Mesothelial cell of epicardium (in vitro differentiated cells): ENCODE measurements at places on chromosomes 5 and 9. TPM values are rescaled to one million over a fixed set of nuclear protein-coding genes. Genes with fewer than 3 reads are reported as not detected.

GALNT12 gene
- total RNA-seq: 10.1 to 10.6 TPM (median 10.3 TPM) in 3 replicates

GRCh38 chr5:125044491-125045282, 298.2 kb upstream of the ZNF608 start:
- H3K27me3 ChIP-seq: no peaks in the 10 kb centered on the region
- H3K4me3 ChIP-seq: no peak overlapping the region
- peak overlapping the region; percentile 90 for H3K27ac ChIP-seq
- DNase-seq: no peak
- peaks cover 66% of the 10 kb centered on the region for H3K4me1 ChIP-seq

GRCh38 chr9:6986141-6986815, 228.5 kb downstream of the KDM4C start:
- no peak overlapping the region for H3K4me3 ChIP-seq
- no peak for DNase-seq
- H3K27ac ChIP-seq: no peak overlapping the region
- H3K36me3 ChIP-seq: peaks cover 29% of the 10 kb centered on the region
- no peaks in the 10 kb centered on the region for H3K4me1 ChIP-seq

SPATA31E1 gene
- 0.09 TPM in 1 of 3 replicates, not detected in the others for total RNA-seq

GRCh38 chr5:140110646-140110957, 3.3 kb upstream of the PURA start:
- H3K4me1 ChIP-seq: peaks cover 42% of the 10 kb centered on the region
- H3K36me3 ChIP-seq: no peaks in the 10 kb centered on the region
- DNase-seq: no peak
- H3K4me3 ChIP-seq: no peak overlapping the region
- H3K27me3 ChIP-seq: peaks cover 67% of the 10 kb centered on the region

DNA sequence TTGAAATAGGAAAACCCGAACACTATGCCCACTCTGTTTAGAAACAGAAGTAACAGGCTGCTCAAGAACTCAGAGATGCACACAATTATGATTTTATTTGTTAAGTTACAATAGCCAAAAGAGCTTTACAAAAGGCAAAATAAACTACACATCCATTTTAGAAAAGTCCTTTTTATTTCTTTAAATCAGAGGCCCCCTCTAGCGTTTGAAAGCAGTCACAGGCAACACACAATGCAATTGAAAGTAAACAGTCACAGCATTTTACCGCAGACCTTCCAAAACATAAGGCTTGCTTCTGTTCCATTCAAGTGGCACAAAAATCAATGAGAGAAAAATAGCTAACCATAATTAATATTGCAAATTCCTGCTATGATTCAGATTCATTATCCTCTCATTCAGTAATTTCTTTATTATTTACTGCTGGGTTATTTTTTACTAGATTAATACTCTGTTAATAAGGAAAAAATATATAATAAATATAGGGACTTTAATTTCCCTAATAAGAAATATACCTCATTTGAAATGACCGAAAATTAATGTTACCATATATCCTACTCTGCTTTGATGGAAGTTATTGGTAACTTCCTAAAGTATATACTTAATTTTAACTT, 78.3 kb downstream of the CEP120 start:
- H3K36me3 ChIP-seq: peaks cover 13% of the 10 kb centered on the region
- H3K4me1 ChIP-seq: peaks cover 30% of the 10 kb centered on the region
- no peak overlapping the region for H3K4me3 ChIP-seq
- no peaks in the 10 kb centered on the region for H3K27me3 ChIP-seq
- no peak for DNase-seq
- H3K27ac ChIP-seq: peak overlapping the region; percentile 66

DMXL1 gene
- total RNA-seq: 68.6 to 75.2 TPM (median 74.9 TPM) in 3 replicates

SNX24 gene
- 40.9 to 50.4 TPM (median 44.5 TPM) in 3 replicates for total RNA-seq

- DNase-seq: no peak
- H3K27me3 ChIP-seq: peaks cover 2% of the 10 kb centered on the region
- no peak overlapping the region for H3K27ac ChIP-seq
- H3K36me3 ChIP-seq: no peaks in the 10 kb centered on the region
These were observed 77.8 kb upstream of the PRRC1 start for GRCh38 chr5:127439644-127440043.

GRCh38 chr9:126521089-126521488, 92.6 kb upstream of the LMX1B start:
- H3K27ac ChIP-seq: no peak overlapping the region
- H3K36me3 ChIP-seq: no peaks in the 10 kb centered on the region
- H3K27me3 ChIP-seq: peaks cover 49% of the 10 kb centered on the region
- no peak overlapping the region for H3K4me3 ChIP-seq
- H3K4me1 ChIP-seq: peaks cover 28% of the 10 kb centered on the region
- no peak for DNase-seq

DNA sequence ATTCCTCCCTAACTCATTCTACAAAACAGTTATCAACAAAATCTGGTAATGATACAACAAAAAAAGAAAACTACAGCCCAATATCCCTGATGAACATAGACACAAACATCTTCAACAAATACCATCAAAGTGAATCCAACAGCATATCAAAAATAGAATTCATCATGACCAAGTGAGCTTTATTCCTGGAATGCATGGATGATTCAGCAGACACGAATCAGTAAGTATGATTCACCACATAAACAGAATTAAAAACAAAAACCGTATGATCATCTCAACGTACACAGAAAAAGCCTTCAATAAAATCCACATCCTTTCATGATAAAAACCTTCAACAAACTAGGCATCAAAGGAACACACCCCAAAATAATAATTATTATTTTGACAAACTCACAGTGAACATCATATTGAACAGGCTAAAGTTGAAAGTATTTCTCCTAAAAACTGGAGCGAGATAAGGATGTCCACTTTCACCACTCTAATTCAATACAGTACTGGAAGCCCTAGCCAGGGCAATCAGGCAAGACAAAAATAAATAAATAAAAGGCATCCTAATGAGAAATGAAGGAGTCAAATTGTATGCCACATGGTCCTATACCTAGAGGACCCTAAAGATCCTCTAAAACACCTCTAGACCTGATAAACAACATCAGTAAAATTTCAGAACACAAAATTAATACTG, 305.1 kb upstream of the RGMB start:
- H3K4me3 ChIP-seq: no peak overlapping the region
- DNase-seq: no peak
- H3K27ac ChIP-seq: no peak overlapping the region
- no peaks in the 10 kb centered on the region for H3K36me3 ChIP-seq
- H3K4me1 ChIP-seq: no peaks in the 10 kb centered on the region
- H3K27me3 ChIP-seq: no peaks in the 10 kb centered on the region

DNA sequence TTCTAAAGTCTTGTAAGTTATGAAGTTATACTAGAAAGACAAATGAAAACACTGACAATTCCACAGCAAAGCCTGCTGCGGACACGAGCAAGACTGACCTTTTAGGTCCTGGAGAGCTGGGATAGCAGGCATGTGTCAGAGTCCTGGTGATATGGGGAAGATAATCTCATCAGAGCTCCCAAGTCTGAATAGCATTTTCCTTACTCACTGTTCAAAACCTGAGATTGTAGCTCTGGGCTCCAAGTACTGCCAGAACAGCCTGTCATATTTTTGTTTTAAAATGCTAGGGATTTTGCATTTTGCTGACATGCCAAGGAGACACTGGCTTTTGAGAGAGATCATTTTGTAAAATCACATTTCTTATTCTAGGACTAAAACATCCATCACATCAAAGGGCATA, 90.1 kb downstream of the DRD1 start:
- DNase-seq: no peak
- peaks cover 14% of the 10 kb centered on the region for H3K27me3 ChIP-seq
- H3K4me1 ChIP-seq: no peaks in the 10 kb centered on the region
- H3K36me3 ChIP-seq: no peaks in the 10 kb centered on the region
- no peak overlapping the region for H3K27ac ChIP-seq
- no peak overlapping the region for H3K4me3 ChIP-seq

DOCK2 gene
- 0.16 to 0.25 TPM (median 0.18 TPM) in 3 replicates for total RNA-seq

TAS2R1 gene
- not detected in 3 replicates for total RNA-seq

DNA sequence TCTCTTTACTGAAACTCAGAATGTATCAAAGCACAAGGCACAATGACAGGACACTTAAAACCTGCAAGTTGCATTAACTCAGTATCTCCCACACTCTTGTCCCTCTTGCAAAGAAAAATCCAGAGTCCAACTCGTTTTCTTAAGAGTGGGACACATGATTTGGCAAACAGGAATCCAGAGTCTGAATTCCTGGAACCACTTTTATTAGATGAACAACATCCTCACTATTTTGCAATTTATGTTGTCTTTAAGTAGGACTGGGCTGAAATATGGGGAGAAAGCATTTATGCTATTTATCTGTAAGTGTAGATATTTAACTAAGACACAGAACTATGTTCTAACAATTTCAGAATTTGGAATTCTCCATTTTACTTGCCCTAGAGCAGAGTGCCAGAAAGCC, 69.1 kb downstream of the ABCA1 start:
- no peak for DNase-seq
- no peaks in the 10 kb centered on the region for H3K27me3 ChIP-seq
- no peak overlapping the region for H3K4me3 ChIP-seq
- H3K4me1 ChIP-seq: peaks cover 13% of the 10 kb centered on the region
- H3K27ac ChIP-seq: no peak overlapping the region

DNA sequence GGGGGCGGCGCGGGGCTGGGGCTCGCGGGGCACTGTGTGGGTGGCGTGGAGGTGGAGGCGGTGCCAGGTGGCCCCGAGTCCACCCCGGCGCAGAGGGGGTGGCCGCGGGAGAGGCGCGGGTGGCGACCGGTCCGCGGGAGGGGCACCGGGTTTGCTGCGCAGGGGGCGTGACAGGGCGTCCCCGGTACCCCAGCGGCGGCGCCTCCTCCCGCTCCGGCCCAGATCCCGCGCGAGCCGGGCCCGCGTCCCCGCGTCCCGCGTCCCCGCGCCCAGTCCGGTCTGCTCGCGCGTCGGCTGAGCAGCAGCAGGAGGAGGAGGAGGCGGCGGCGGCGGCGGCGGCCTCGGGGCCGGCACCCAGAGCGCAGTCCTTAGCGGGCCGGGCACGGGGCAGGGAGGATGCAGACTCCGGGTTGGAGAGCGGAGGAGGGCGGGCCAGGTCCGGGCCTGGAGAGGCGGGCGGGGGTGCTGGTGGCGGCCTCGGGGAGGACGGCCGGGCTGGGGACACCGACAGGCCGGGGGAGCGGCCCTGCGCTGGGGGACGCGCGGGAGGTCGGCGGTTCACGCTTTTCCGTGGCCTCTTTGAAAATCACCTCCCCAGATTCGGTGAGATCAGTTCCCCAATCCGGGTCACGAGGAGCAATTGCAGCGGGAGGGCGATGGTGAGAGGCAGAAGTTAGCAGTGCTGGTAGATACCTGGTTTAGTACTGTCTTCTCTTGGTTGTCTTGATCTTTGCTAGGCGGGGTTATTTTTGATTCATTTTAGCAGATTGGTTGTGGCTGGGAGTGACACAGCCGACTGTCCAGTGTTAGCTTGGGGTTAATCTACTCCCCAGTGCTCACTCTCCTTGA, 1.7 kb downstream of the TRIO start:
- H3K27me3 ChIP-seq: peaks cover 2% of the 10 kb centered on the region
- H3K36me3 ChIP-seq: no peaks in the 10 kb centered on the region
- H3K4me1 ChIP-seq: peaks cover 42% of the 10 kb centered on the region
- peak overlapping the region; percentile 80 for H3K4me3 ChIP-seq
- DNase-seq: peak; percentile 32

DNA sequence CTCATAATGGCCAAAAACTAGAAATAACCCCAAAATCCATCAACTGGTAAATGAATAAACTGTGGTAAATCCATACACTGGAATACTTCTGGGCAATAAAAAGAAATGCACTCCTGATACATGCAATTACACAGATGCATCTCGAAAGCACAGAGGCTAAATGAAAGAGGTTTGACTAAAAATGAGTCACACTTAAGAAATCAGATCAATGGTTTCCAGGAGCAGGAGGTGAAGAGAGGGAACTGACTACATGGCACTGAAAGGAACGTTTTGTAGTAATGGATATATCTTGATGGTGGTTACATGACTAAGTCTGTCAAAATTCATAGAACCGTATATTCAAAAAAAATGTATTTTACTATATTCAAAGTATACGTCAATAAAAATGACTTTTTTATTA, 42.4 kb downstream of the STRBP start:
- no peak for DNase-seq
- H3K4me3 ChIP-seq: no peak overlapping the region
- peaks cover 15% of the 10 kb centered on the region for H3K4me1 ChIP-seq
- peaks cover 6% of the 10 kb centered on the region for H3K27me3 ChIP-seq
- no peak overlapping the region for H3K27ac ChIP-seq

SPINK6 gene
- not detected in 3 replicates for total RNA-seq

- no peaks in the 10 kb centered on the region for H3K36me3 ChIP-seq
- H3K27ac ChIP-seq: peak overlapping the region; percentile 25
- no peak overlapping the region for H3K4me3 ChIP-seq
- DNase-seq: no peak
- no peaks in the 10 kb centered on the region for H3K27me3 ChIP-seq
These were observed 198.2 kb downstream of the SEMA5A start for GRCh38 chr5:9347541-9348295.

PCDHGB2 gene
- total RNA-seq: 0.86 to 1.3 TPM (median 1.2 TPM) in 3 replicates

SLC6A3 gene
- 0.04 to 0.07 TPM in 2 of 3 replicates, not detected in the other for total RNA-seq

SLC34A1 gene
- not detected in 3 replicates for total RNA-seq

DNA sequence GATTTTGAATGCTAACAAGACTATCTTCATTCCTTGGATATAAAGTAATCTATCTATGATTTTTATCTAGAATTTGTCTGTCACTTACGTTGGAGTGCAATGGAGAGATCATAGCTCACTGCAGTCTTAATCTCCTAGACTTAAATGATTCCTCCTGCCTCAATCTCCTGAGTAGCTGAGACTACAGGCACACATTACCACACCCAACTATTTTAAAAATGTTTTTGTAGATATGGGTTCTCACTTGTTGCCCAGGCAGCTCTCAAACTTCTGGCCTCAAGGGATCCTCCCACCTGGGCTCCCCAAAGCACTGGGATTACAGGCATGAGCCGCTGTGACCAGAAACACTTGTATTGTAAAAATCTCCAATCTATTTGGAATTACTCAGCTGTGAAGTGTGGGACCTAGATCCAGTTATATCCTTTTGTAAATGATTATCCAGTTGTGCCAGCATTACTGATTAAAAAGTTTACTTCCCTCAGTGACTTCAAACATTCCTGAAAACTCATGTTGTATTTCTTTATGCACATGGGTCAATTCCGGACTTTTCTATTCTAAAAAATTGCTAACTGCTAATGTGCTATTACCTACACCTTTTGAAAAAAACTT, 1793.8 kb upstream of the WWC1 start:
- H3K4me1 ChIP-seq: peaks cover 24% of the 10 kb centered on the region
- peak overlapping the region; percentile 47 for H3K27ac ChIP-seq
- no peak for DNase-seq
- H3K4me3 ChIP-seq: no peak overlapping the region

TMEM171 gene
- total RNA-seq: 0.18 TPM in 2 of 3 replicates, not detected in the other
